ENCODE measurements at places on chromosomes 13 and 19.

GRCh38 chr13:23609414-23609760, 39.2 kb downstream of the TNFRSF19 start:
- DNase-seq: no peak

- DNase-seq: peak; percentile 32
These were observed 2.9 kb downstream of the UBL3 start for GRCh38 chr13:29847501-29847983.

GRCh38 chr19:13981021-13981420, 25.1 kb downstream of the RFX1 start:
- DNase-seq: no peak

- DNase-seq: no peak
These were observed 2.6 kb upstream of the POLR2E start for GRCh38 chr19:1097810-1098176.

DNA sequence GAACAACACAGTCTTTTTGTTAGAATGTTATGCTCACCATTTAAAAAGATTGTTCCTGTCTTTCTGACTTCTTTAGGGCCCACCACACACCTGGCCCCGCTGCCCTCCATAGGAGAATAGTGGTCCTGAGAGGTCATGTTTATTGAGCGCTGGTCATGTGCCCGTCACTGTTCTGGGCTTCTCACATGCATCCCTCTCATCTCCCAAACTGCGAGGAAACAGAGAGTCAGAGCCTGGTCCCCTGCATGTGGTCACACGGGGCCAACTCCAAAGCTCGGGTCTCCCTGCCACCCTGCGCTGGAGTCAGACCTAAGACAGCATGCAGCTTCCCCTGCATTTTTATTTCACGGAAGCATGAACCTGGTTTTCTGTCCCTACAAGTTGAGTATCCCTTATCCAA, 70.4 kb upstream of the GPR183 start:
- no peak for DNase-seq

All from NCI-H226 (cell line).